ENCODE measurements at places on chromosomes 2 and 18.
A peak's percentile ranks its signal among the peaks of the same experiment; 100 is the strongest.

DNA sequence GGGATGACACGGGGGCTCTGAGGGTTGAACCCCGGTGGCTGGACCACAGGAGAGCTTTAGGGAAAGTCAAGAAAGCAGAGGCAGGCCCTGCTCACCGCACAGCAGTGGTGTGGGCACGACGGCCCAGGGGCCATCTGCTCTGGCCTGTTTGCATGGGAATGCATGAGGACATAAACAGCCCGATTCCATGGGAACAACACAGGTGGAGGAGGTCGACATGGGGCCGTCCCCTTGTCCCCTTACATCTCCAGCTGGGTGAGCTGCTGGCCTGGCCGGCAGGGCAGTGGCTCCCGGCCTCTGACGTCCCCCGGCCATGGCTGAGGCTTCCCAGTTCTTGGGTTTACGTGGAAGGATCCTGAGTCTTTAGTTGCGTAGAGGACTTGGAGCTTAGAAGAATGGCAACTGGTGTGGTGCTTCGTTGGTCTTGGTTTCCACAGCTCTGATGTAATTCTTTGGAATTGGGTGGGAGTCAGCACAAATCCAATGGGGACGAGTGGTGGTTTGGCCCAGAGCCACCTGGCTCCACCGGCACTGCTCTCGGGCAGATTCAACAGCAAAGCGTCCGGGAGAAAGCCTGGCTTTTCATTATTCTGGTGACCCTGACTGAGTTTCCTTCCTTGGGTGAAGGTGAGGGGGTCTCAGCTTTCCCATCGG lies 98.3 kb upstream of the HDAC4 start:
- DNase-seq, result peak; percentile 4

- DNase-seq, result no peak
These were observed 256.0 kb upstream of the FANCL start for GRCh38 chr2:58497168-58497567.

GRCh38 chr2:120547662-120548061 lies 188.0 kb upstream of the GLI2 start:
- no peak for DNase-seq

- DNase-seq, result no peak
These were observed 203.7 kb downstream of the HDAC4 start for GRCh38 chr2:239197146-239197545.

DNA sequence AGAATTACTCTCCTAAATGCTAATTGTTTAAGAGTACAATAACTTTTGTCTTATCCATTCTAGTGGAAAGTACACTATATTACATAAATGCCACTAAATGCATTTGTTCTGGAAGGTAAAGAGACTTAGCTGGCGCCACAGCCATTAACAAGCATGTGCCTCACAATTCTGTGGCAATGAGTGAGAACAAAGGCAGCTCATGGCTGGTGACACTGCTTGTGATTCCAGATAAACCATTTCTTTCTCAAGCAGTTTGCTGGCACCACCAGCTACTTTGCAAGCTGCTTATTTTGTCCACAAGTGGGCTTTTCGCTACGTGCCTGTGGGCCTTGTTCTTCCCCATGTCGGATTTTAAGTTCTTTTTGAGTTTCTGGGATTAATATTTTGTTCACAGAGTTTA lies 147.6 kb upstream of the SMAD7 start:
- no peak for DNase-seq

DNA sequence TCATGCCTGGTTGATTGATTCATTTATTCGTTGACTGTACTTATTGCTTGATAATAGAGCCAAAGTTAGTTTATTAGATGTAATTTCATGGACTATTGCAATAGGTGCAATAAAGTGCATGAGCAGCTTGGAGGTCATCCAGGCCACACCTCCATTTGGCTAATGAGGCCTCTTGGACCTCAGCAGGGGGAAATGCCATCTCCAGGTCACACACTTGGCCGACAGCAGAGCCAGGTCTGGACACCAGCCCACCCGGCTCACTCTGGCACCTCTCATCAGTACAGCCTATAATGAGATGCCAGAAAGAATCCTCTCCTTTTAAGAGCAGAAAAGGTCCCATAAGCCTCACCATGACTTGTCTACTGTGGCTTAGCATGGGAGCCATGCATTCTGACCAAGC lies 71.2 kb upstream of the AFF3 start:
- DNase-seq, result no peak

DNA sequence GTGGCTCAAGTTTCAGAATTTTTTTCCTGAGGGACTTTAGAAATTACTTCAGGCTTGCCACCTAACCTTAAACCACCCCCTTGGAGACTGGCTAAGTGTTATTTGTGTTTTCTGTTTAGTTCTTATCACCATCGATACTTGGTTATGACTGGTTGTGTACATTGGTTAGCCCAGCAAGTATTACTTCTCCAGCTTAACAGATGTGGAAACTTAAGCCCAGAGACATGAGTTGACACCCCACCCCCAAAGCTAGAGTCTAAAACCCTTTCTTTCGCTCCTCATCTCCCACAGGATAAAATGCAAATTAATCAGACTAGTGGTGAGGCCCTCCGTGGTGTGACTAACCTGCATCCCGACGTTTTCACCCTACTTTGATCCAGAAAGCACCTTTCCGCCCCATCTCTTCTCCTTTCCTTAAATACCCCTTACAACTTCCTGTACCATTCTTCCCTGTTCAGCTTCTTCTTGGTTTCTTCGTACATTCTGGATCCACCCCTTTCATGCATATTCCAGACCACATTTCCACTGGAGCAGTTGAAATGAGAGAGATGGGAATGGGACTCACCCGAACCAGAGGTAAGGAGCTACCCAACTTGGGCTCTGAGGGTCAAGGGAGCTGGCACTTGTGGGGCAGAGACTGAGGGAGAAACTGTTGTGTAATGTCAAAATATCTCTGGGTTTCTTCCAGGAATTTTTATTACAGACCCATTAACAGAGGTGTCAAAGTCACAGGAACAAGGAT lies 819 bp upstream of the MAP3K2 start:
- DNase-seq, result no peak

- no peak for DNase-seq
These were observed 1.6 kb upstream of the KCNJ3 start for GRCh38 chr2:154696810-154697417.

GRCh38 chr18:58606236-58606635 lies 22.7 kb downstream of the ALPK2 start:
- DNase-seq, result no peak

GRCh38 chr2:158125756-158126498 lies 24.3 kb downstream of the UPP2 start:
- no peak for DNase-seq

Data from fibroblast of the conjunctiva (primary cell).